ENCODE measurements at places on chromosomes 16 and 17.

- DNase-seq = no peak
Observed at GRCh38 chr17:33152783-33153182, 140.3 kb downstream of the ASIC2 start.

DNA sequence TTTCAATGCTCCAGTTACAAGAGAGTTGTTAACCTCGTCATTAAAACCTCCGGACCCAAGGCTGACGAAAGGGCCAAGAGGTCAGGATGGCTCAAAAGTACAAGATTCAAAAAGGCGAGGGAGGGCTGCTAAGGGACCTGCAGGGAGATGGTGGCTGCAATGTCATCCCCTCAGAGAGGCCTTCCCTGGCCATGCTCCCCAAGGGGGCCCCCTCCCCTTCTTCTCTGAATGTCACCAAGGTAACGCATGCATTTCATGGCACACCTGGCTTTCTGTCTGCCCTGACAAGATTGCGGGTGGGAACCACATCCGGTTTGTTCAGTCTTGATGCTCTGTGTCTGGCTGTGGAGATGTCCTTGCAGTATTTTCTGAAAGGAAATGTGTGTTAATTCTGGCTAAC is 89.9 kb downstream of the C16orf78 start:
- peak; percentile 82 for DNase-seq

- DNase-seq = no peak
Observed at GRCh38 chr17:31274252-31274651, 22.8 kb downstream of the OMG start.

GRCh38 chr16:85573696-85574641 is 39.2 kb upstream of the GSE1 start:
- no peak for DNase-seq

- no peak for DNase-seq
Observed at GRCh38 chr17:14871921-14872320, 393.2 kb downstream of the PMP22 start.

DNA sequence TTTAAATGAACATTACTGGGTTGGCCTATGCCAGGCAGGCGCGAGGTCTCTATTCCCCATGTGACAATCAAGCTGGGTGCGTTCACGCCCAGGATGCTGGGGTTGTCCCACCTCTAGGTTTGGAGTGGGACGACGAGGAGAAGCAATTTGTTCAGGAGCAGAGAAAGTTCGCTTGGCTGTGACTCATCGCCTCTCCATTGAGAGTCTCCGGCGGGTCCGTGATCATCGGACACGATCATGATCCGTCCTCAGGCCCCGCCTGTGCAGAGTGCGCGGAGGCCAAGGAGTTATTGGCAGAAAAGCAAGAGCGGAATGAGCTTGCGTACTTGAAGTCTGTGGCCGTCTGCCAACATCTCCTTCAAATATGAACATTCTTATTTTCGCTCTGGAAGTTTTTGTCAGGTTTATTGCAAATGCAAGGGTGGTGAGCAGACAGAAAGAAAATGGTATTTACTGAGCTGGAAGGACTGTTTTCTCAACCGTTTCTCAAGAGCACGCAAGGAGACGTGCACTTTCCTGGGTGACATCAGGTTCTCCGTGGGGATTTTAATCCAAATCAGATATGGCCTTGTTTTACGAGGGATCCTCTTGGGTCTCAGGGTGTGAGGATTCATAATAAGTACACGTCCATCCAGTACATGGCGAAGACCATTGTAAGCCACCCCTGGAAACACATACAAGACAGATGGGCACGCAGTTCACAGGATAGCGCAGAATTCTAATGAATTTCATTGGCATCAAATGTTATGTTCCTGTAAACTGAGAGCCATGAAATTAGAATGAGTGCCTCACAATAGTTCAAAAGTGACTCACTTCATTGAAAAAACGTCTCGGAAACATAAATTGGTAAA is 70.1 kb upstream of the CREBBP start:
- no peak for DNase-seq

DNA sequence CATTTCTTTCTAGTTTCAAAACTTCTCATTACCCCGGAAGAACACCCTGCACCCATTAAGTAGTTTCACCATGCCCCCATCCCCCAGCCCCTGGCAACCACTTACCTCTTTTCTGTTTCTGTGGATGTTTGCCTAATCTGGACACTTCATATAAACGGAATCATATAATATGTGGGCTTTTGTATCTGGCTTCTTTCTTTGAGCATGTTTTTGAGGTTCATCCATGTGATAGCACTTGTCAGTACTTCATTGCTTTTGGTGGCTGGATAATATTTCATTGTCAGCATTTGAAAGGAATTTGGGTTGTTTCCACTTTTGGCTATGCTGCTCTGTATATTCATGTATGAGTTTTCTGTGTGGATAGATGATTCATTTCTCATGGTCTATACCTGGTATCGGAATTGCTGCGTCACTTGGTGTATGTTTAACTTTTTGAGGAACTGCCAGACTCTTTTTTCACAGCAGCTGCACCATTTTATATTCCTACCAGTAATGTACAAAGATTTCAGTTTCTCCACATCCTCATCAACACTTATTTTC is 30.0 kb upstream of the SLC5A10 start:
- DNase-seq = no peak

DNA sequence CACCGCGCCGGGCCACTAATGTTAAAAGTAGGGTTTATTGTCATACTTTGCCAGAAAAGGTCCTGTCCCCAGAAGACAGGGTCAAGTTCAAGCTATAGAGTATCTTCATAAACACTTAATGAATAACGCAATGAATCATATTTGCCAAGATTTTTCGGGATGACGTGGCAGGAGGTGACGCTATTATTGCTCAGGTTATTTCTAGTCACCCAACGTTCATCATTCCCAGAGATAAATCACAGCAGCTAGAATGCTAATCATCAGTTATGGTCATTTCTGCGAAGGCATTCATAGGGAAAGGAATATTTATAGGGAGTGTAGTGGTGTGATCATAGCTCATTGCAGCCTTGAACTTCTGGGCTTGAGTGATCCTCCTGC is 2.0 kb downstream of the TMC5 start:
- no peak for DNase-seq

GRCh38 chr17:19333736-19334290 is 28.7 kb downstream of the B9D1 start:
- no peak for DNase-seq

DNA sequence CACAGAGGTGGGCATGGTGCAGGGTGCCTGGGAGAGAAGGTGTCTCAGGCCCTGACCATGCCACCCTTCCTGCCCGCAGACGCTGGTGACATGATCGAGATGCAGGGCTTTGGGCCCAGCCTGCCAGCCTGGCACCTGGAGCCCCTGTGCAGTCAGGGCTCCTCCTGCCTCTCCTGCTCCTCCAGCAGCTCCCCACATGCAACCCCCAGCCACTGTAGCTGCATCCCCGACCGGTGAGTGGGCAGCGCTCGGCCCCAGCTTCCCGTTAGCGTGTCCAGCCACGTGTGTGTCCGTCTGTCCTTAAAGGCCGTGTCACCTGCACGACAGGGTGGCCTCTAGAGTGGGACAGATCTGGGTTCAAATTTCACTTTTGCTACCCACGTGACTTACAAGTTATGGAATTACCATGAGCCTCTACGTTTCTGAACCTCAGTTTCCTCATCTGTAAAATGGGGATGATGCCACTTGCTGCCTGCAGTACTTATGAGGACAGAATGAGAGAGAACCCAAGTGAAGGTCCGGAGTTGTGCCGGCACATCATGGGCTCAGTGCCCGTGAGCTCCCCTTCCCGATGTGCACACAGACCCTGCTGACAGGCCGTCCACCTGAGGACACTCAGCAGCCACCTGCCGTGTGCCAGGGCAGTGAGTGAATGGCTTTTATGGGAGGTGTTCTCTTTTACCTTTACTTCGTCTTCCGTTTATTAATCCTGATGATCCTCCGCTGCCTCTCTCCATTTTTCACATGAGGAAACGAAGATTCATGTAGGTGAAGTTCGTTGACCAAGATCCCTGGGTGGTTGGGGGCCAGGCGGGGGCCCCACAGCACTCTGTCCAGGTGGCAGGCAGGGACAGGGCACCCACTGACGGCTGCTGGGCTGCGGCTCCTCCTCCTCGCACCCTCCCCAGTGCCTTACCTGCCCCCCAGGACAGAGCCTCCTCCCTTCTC is 29.4 kb downstream of the MNT start:
- DNase-seq = no peak

DNA sequence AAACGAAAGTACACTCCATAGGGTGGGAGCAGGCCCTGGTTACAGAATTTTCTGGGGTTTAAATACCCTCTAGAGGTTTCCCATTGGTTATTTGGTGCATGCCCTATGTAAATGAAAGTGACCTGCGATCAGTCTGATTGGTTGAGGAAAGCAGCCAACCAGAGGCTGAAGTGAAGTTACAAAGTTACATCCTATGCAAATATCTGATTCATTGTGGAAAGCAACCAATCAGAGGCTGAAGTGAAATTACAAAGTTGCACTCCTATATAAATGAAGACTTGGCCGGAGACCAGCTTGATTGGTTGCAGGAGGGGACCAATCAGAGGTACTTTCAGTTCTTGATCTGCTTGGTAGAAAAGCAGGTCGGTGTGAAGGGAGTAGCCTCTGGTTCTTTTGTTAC is 24.4 kb downstream of the NAA60 start:
- no peak for DNase-seq

DNA sequence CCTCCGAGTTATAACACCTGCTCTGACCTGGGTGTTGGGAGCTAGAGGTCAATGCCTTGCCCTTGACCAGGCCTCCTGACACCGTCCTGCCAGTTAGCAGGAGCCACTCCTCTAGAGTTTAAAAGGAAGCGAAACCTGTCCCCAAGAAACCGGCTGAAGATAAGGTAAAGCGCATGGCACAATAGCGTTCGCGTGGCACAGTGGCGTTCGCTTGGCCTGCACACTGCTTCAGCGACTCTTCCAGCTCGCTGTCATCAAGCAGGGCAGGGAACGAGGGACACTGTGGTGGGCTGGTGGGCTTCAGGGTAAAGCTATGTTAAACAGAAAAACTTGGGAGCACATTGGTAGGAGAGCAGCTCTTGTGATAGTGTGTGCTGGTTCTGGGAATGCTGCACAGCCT is 28.2 kb upstream of the ETV4 start:
- DNase-seq = no peak

DNA sequence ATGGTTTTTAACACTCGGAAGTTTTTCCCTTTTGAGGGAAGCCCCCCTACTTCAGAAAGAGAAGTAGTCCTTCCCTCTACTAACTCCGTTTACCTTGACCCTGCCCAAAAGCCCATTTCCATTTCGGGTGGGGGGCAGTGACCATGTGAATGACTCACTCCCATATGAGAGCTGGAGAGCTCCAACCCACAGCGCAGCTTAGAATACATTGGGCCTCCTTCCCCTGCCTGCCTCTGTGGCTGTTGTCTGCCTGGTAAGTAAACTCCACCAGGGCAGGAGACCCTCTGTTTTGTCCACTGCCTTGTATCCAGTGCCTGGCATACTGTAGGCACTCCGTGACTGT is 985 bp downstream of the SGSM2 start:
- DNase-seq = no peak

DNA sequence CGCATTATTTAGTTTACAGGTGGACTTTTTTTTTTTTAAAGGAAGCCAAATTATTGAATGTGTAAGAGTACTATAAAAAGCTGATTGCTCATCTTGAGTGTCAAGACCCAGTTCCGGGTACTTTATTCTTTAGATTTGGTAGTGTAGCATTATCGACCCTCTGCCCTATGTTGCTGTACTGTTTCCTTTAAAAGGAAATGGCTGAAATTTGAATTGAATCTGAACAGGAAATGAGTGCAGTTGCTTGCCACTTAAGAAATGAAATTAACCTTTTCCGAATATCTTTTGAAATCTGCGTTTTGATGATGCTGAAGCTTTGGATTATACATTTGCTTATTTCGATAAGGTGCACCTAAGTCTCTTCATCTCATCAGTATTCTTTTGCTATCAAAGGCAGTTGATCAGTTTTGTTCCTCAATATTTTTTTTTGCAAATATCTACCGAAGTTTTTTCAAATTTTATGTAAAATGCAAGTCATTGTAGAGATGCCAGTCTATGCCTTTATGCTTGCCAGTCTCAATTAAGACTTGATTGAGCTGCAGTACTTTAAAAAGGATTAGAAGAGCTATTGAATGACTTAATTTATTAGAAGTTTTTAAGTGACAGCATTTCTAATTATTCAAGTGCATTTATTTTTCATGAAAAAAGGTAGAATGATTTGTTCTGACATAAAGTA is 1.8 kb downstream of the GGNBP2 start:
- DNase-seq = no peak

DNA sequence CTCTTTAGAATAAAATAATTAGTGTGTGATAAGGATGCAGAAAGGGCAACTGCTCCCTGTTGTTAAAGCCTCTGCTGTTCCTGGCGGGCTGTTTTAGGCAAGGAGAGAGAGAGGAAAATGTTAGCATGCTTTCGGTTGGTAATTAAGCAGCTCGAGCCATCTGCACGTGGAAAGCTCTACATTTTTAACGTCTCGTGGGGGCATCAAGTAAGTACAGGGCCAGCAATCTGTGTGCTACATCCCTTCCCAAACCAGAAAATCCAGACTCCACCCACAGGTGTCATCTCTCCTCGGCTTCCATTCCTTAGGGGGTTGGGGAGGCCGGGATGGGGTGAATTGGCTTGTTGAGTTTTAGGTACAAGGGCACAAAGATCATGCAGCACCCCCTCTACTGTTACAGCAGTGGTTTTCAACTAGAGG is 62.4 kb upstream of the MARCHF10 start:
- DNase-seq = no peak

GRCh38 chr16:3824121-3824795 is 56.3 kb downstream of the CREBBP start:
- no peak for DNase-seq

DNA sequence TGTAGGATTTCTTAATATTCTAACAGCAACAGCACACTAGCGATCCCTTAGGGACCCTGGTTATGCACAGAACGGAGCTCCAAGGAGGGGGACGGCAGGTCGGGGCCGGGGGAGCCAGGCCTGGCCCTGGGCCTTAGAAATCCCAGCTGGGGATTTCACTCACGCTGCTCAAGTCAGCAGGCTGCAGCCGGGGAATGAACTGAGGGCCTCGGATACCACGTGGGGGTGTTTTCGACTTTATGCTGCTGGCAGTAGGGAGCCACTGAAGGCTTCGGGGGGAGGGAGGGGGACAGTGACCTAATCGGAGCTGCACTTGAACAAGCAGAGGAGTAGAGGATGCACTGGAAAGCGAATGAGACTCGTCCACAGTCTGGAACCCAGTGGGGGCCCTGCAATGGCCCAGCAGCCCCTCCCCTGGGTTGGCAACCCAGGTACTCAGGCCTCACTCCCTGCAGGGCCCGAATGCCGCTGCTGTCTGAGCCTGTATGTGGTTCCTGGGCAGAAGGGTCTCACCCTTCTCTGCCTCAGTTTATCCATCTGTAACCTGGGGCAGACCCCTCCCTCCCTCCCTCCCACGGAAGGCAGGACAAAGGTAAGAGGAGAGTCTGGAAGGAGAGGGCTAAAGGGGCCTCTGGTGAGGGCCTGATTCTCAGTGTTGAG is 53.7 kb downstream of the RPH3AL start:
- DNase-seq = no peak
